ENCODE measurements at places on chromosomes 4 and X.

- no peaks in the 10 kb centered on the region for H3K36me3 ChIP-seq
- no peak overlapping the region for H3K27ac ChIP-seq
- DNase-seq: no peak
- H3K4me1 ChIP-seq: peaks cover 9% of the 10 kb centered on the region
- peaks cover 9% of the 10 kb centered on the region for H3K27me3 ChIP-seq
- no peak overlapping the region for H3K4me3 ChIP-seq
Observed at GRCh38 chr4:168761066-168761465, 249.0 kb downstream of the CBR4 start.

DNA sequence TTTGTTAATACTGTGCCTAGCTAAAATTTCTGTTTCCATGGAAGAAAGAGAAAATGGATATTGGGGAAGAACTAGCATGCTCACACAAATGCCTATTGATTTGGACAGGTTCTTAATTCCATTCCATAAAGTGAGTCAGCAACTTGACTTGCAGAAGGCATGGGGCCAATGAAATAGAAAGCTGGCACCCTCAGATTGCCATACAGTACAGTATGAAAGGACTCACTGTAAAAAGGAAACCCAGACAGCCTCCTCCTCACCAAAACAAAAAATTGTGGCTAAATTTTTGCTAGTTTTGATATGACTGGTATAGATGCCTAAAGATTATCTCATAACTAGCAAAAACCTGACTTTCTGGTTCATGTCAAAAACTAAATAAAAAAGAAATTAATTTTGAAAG, 11.2 kb upstream of the TAB3 start:
- H3K4me1 ChIP-seq: peaks cover 9% of the 10 kb centered on the region
- peaks cover 6% of the 10 kb centered on the region for H3K27me3 ChIP-seq
- no peak overlapping the region for H3K27ac ChIP-seq
- DNase-seq: no peak
- peak overlapping the region; percentile 39 for H3K4me3 ChIP-seq

DNA sequence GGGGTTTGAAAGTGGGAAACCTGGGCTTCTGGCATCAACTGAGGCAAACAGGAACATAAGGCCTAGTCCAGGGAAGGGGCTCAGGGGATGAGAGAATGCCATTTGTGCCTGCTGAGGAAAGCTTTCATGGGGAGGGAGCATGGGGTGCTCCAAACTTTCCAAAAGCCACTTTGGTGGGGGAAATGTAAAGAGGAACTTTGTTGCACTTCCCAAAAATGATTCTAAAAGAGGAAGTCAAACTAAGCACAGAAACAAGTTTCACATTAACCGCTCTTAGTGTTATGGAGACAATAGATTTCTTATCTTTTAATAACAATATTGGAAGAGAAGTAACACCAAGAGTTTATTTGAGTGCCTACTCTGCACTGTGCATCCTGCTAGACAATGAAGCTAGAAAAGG, 32.3 kb downstream of the GAB3 start:
- H3K27me3 ChIP-seq: no peaks in the 10 kb centered on the region
- no peak for DNase-seq
- H3K27ac ChIP-seq: peak overlapping the region; percentile 88
- H3K4me3 ChIP-seq: peak overlapping the region; percentile 77
- H3K36me3 ChIP-seq: peaks cover 15% of the 10 kb centered on the region

DNA sequence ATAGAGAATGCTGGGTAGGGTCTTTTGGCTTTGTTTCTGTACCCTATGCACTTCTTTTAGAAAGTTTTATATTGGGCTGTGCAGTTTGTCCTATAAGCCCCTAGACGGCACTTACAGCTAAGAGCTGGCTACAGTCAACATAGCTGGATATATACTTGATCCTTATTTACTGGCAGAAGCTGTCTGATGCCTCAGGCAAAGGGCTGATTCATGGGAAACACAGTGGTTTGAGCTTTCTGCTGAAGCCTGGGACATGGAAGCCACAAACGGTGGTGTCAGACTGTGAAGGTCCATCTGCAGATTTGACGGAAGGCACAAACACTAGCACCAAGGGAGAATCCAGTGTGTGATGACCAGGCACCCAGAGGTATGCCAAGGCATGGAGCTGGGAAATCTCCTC, 608.4 kb downstream of the ANKRD50 start:
- H3K27ac ChIP-seq: no peak overlapping the region
- H3K4me1 ChIP-seq: no peaks in the 10 kb centered on the region
- no peaks in the 10 kb centered on the region for H3K36me3 ChIP-seq
- no peak overlapping the region for H3K4me3 ChIP-seq
- DNase-seq: no peak

DNA sequence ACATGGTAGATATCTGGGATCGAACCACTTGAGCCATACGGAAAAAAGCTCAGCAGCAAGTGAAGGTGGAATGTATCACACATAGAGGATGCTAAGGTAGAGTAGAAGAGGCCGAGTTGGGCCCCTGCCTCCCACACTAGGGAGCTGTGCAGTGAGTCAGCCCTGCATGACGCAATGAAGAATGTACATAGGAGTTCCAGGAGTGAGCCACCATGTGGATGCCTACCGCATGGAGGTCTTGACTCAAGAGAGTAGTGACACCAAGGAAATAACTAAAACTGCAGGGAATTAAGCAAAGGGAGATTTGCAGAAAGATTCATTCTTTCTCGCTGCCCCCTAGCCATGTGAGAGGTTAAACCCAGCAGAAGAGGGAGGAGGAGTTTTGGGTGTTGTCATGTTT, 389.6 kb upstream of the IGFBP7 start:
- no peak overlapping the region for H3K27ac ChIP-seq
- no peak for DNase-seq
- H3K36me3 ChIP-seq: no peaks in the 10 kb centered on the region

GRCh38 chr4:181140037-181140603, 1103.1 kb upstream of the TENM3 start:
- no peak overlapping the region for H3K4me3 ChIP-seq
- H3K4me1 ChIP-seq: no peaks in the 10 kb centered on the region
- no peak overlapping the region for H3K27ac ChIP-seq
- H3K27me3 ChIP-seq: no peaks in the 10 kb centered on the region
- no peak for DNase-seq
- H3K36me3 ChIP-seq: no peaks in the 10 kb centered on the region

- peaks cover 10% of the 10 kb centered on the region for H3K27me3 ChIP-seq
- peaks cover 4% of the 10 kb centered on the region for H3K4me1 ChIP-seq
- H3K27ac ChIP-seq: no peak overlapping the region
- DNase-seq: no peak
- no peak overlapping the region for H3K4me3 ChIP-seq
Observed at GRCh38 chr4:104763554-104764222, 269.0 kb upstream of the CXXC4 start.

Data from activated naive CD8-positive, alpha-beta T cell treated with anti-CD3 and anti-CD28 coated beads, Interleukin-2, amount 10 ng/mL, durations not matched to agents 7 days and 5 days (primary cell).